ENCODE measurements at places on chromosomes 6 and 20. TPM values are rescaled to one million over a fixed set of nuclear protein-coding genes. Genes with fewer than 3 reads are reported as not detected.

DNA sequence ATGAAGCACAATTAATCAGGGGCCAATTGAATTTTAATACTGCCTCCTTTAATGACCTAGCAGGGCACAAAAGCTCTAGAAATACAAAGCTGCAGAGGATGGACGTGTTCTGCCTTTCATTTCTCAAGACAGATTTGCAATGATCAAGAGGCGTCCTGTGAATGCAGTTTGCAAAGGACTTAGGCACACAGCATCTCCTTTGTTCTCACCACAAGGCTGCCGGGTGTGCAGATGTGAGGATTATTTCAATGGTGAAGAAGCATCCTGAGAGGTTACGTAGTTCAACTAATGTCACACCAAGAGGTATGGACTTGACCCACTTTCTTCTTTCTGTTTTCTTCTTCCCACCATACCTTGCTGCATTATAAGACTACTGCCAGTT lies 42.9 kb upstream of the SPTLC3 start:
- no peak for DNase-seq

- DNase-seq, result no peak
These were observed 162.5 kb downstream of the CDH4 start for GRCh38 chr20:61414455-61414991.

DNA sequence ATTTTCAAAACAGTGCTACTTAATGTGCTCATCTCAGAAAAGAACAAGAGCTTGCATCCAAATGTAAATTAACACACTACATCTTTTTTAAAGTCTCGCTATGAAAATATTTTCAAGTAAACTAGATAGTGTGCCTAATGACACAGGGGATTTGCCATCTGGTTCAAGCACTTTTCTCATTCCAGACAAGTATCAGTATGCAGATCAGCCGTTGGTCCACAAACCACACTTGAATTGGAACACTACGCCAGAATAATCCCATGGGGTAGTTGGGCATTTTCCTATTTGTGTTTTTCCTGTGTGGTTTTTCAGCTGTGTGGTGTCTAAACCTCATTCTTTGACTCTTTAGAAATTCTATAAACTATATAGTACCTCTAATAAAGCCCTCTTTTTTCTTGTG lies 256.2 kb downstream of the EPHA7 start:
- DNase-seq, result no peak

ANKRD66 gene
- total RNA-seq, result not detected

MEI4 gene
- total RNA-seq, result not detected

DNA sequence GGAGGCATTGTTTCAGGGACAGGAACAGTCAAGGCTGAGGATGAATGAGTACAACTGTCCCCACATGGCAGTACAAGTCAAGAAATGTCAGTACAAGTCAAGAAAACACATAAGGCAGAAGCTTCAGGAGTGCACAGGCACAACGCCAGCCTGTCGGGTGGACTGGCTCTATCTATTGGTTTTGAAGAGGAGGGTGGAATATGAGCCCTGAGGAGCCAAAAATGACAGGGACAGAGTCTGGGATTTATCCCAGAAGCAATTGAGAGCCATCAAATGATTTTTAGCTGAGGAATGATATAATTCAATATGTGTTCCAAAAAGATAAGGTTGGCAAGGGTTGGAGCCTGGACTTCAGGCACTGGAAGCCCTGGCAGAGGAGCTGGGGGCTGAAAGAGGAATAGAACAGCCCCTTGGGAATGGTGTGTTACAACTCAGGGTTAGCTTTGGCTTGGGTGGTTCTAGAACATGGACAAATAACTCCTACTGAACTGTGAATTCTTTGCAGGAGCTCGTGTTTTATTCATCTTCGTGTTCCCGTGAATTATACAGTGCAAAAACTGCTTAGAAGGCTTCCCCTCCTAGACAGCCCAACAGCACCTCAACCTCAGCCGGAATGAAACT lies 425.7 kb upstream of the ARID1B start:
- DNase-seq, result no peak

DNA sequence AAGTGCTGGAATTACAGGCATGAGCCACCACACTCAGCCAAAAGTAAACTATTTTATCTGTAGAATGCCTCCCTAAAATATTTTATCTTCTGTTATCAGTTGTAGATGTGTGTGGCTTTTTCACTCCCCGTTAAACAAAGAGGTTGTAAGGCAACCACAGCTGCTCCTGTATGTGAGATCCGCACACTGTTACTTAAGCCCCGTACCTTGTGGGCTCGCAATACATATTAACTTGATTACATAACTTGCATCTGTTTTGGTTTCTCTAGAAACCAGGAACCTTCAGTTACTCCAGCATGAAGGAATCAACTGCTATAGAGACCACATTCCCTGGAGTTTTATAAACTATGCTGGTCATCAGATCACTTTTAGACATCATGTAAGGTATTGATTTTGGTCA lies 420.1 kb upstream of the SLC35B3 start:
- DNase-seq, result no peak

ISM1 gene
- 0.87 TPM for total RNA-seq

ARMC12 gene
- total RNA-seq, result 1.9 TPM

GRCh38 chr6:111676383-111676782 lies 70.7 kb upstream of the TRAF3IP2 start:
- DNase-seq, result no peak

DEFB124 gene
- total RNA-seq, result not detected

DNA sequence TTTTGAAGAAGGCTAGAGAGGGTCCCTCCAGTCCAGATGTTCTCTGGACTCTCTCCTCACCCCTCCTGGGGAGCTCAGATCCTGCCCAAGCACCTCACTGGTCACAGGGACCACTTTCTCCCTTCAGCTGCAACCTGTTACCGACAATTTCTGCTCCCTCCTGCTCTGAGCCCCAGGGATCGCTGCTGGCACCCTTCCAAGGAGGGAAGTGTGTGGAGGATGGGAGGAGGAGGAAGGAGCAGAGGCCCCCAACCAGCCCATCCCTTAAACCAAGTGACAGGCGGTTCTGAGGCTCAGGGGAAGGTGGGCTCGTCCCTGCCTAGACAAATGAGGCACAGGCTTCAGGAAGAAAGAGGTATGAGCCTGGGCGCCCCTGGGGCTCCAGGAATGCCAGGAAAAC lies 13.9 kb downstream of the PMEPA1 start:
- no peak for DNase-seq

GRCh38 chr6:136719280-136720044 lies 72.8 kb downstream of the MAP3K5 start:
- DNase-seq, result no peak

DNA sequence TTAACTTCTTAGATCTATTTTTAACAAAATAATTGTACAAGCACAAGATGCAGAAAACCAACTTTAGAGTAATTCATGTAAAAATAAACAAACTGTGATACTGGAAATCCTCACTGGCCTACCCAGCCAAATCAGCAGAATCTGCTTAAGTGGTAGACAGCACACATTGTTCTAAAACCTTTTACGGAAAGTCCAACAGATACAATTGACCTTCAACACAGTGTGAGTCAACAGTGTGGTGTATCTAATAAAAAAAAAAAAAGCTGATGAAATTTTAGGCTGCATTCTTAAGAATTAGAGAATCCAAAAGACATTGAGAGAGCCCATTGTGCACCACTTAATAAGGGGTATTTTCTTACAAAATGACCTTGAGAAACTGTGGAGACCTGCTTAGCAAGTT lies 174.5 kb downstream of the COL21A1 start:
- DNase-seq, result no peak

CASS4 gene
- total RNA-seq, result 39.8 TPM

LPA gene
- total RNA-seq, result not detected

- DNase-seq, result no peak
These were observed 6.8 kb downstream of the ADISSP start for GRCh38 chr20:3760655-3761348.

- DNase-seq, result peak; percentile 70
These were observed 109.0 kb downstream of the RALGAPA2 start for GRCh38 chr20:20603339-20603990.

- no peak for DNase-seq
These were observed 146.9 kb upstream of the PHACTR1 start for GRCh38 chr6:12569646-12570045.

DNA sequence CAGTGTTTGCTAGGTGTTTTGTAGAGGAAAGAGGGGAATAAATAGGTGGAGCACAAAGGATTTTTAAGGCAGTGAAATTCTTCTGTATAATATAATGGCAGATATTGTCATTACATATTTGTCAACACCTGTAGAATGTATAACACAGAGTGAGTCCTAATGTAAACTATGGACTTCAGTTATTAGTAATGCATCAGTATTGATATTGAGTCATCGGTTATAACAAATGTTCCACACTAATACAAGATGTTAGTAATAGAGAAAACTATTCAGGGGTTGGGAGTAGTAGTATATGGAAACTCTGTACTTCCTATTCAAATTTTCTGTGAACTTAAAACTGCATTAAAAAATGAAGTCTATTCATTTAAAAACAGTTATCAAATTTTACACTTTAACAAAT lies 299.2 kb downstream of the UBE3D start:
- DNase-seq, result no peak

DNA sequence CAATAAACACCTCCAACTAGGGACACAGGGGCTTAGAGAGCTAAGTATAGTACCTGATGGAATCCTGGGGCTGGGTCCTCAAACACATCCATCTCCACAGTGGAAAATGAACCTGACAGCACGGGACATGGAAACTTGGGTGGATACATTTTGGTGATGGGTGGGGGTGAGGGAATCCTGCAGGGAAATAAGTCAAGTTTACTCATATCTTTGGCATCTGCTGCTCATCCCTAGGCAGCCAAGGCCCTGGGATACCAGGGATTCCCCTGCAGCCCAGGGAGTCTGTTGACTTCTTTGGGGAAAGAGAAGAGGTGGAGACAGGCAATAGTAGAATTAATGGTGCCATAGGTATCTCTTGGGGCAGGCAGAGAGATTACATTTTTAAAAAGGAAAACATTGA lies 6.6 kb downstream of the APOBEC2 start:
- no peak for DNase-seq

DNA sequence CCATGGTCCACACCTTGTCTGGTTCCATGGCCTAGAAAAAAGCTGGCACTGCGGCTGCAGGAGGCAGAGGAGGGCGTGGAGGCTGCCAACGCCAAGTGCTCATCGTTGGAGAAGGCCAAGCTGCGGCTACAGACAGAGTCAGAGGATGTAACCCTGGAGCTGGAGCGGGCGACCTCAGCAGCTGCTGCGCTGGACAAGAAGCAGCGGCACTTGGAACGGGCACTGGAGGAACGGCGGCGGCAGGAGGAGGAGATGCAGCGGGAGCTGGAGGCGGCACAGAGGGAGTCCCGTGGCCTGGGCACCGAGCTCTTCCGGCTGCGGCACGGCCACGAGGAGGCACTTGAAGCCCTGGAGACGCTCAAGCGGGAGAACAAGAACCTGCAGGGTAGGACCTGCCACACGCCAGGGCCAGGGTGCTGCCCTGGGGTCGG lies 43.4 kb downstream of the MYH7B start:
- DNase-seq, result no peak

DNA sequence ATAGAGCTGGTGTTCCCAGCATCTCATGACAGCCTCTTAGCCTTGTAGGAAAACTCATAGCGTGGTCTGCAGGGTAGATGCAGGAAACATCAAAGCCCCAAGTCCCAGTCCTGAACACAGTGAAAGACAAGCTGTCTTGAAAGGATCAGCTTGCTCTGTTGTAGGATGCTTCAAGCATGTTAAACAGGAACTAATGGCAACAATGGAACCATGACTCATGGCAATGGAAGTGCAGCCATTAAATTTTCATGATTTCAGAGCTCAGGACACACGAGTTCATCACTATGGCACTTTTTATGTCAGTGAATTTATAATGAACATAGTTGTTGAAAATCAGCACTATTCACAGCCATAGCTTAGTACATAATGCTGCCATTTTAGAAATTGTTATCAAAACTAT lies 367.7 kb downstream of the KIF16B start:
- no peak for DNase-seq

- DNase-seq, result no peak
These were observed 850.5 kb upstream of the GJE1 start for GRCh38 chr6:141282263-141282662.

- no peak for DNase-seq
These were observed 303.9 kb downstream of the CDKAL1 start for GRCh38 chr6:20838113-20838512.

ADGB gene
- not detected for total RNA-seq

DNA sequence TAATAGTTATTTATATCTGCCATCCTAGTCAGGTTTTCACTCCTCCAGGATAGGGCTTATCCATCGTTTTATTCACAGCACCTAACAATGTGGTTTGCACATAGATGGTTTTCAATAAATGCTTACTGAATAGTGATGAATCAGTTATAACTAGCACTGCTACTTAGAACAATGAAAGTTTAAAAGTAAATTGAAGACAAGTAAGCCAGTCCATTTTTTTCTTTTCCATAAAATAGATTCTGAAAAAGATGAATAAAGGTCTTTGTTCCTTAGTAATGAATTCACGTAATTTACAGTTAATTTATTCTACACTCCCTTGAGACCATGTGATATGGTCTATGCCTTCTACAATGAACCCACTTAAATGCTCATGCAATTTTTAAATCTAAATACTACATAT lies 212.5 kb downstream of the RNGTT start:
- DNase-seq, result no peak

All from CD4-positive, alpha-beta T cell (primary cell).